ENCODE measurements at places on chromosomes 1 and 21.

DNA sequence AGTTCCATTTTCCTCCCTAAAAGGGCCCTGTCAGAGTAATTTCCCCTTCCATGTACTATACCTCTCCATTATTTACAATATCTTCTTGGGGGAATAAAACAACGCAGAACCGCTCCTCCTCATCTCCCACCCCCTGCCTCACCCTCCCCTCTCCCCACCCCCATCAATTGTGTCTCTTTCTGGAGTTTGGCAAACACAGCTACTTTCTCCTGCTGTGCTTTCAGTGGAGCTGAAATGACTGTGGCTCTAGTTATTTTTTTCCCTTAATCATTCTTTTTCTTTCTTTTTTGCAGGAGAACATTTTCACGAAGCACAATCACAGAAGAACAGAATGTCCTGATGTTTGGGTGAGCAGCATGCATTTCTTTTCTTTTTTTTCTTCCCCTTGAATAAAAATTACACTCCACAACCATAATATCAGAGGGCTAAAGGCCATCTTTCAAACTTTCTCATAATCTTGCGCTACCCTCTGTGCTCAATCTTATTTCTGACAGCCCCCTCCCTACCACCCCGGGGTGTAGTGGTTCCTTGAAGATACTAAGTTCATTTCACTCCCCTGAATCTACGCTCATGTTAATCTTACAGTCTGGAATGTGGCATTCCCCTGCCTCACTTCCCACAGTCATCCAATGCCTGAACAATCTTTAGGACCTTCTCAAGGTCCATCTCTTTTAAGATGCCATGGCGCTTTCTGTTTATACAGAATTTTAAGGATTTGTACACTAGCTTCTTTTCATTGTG lies 8.8 kb upstream of the PLXNA2 start:
- no peak for DNase-seq

DNA sequence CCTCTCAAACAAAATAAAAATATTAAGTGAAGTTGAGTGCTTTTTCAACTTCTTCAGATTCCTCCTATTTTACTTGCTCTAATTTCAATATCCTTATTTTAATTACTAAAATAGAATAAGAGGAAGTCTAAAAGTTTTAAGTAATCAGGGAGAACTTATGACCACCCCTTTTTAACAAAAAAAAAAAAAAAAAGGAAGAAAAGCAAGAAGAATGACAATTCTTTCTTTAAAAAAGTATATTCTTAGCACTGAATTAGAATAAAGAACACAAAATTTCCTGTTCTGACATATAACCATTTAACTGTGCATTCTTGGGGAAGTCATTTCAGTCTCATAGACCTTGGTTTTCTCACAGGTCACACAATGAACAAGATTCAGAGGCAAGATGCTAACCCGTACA lies 46.8 kb downstream of the SAMSN1 start:
- DNase-seq, result no peak

GRCh38 chr1:52928015-52928404 lies 934 bp downstream of the SCP2 start:
- no peak for DNase-seq

DNA sequence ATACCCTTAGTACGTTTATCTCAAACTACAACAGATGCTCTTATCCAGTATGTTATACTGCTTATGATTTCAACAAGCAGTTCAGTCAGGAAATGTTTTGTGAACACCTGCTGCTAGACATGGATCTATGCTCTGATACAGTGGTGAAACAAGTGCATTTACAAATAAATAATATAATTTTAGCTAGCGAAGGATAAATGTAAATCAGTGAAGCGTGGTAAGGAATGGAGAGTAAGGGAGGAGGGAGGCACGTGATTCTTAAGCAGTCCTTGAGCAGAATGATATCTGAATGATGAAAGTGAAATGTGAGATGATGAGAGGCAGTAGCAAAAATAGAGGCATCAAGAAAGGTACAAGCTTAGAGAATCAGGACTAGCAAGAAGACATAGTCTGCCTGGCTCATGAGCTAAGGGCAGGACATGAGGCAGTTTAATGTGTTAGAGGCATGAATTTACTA lies 6.3 kb downstream of the TSNAX start:
- no peak for DNase-seq

DNA sequence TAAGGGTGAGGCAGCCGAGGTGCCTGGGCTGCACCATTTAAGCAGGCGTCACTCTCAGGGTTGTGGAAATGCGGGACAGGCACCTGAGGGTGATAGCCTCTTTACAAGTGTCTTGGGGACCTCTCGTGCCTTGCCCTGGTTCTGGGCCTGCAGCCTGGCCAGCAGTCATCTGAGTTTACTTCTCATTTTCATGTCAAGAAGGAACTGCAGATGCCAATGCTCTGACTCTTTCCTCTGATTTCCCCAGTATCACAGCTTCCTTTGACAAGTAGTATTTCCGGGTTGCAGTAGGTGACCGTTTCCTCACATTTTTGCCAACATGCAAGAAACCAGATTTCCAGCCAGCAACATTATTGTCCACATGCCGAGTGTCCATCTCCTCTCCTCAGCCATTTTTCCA lies 286.9 kb downstream of the DISC1 start:
- no peak for DNase-seq

- DNase-seq, result no peak
Observed at GRCh38 chr1:40036574-40036973, 4.0 kb upstream of the CAP1 start.

- DNase-seq, result no peak
Observed at GRCh38 chr1:116310180-116310579, 62.9 kb upstream of the ATP1A1 start.

GRCh38 chr1:53336146-53336545 lies 8.3 kb upstream of the LRP8 start:
- no peak for DNase-seq

GRCh38 chr1:165899461-165899941 lies 72.1 kb downstream of the UCK2 start:
- DNase-seq, result no peak

GRCh38 chr1:165325460-165326203 lies 30.9 kb downstream of the LMX1A start:
- DNase-seq, result no peak

DNA sequence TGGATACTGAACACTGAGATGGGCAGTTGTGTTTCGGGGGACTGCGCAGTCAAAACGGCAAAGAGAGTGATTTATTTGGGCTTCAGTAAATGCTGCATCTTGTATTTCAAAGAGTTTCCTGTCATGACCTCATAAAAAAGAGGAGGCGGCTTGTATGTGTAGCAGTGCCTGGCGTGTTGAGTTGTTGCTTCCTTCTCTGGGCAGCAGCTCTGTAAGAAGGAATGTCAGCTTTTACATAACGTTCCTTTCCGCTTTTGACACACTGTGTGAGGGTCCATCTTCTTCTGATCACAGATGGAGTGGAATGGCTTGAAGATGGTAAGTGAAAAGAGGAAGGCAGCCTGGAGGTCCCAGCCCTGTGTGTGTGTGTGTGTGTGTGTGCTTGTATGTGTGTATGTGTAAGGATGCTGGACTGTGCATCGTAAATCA lies 941 bp downstream of the ELAVL4 start:
- no peak for DNase-seq

Measured in CD8-positive, alpha-beta memory T cell (primary cell).